ENCODE measurements at places on chromosomes 11 and 22. TPM values are rescaled to one million over a fixed set of nuclear protein-coding genes. Genes with fewer than 3 reads are reported as not detected.
A peak's percentile ranks its signal among the peaks of the same experiment; 100 is the strongest.

Gene PGR
- not detected for total RNA-seq

Gene CRYBB2
- total RNA-seq: not detected

Gene OR51E2
- total RNA-seq: not detected

DNA sequence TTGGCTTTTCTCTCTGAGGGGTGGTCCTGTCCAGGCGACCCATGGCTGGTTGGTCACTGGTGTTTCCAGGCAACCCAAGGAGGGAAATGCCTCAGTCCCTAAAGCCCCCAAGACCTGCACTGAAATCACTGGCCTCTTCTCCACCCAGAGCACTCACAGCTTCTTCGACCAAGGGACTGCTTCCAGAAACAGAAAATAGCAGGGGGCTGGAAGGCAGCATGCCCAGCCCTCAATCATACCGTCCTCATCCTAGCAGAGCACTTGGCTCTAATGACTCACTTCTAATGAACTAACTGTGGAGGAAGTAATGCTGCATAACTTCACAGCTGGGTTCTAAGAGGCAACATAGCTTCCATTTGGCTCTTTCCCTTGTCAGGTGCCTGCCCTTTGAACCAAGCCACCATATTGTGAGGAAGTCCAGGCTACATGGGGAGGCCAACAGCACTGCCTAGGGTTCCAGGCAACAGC lies 27.6 kb downstream of the DKK3 start:
- DNase-seq: no peak

DNA sequence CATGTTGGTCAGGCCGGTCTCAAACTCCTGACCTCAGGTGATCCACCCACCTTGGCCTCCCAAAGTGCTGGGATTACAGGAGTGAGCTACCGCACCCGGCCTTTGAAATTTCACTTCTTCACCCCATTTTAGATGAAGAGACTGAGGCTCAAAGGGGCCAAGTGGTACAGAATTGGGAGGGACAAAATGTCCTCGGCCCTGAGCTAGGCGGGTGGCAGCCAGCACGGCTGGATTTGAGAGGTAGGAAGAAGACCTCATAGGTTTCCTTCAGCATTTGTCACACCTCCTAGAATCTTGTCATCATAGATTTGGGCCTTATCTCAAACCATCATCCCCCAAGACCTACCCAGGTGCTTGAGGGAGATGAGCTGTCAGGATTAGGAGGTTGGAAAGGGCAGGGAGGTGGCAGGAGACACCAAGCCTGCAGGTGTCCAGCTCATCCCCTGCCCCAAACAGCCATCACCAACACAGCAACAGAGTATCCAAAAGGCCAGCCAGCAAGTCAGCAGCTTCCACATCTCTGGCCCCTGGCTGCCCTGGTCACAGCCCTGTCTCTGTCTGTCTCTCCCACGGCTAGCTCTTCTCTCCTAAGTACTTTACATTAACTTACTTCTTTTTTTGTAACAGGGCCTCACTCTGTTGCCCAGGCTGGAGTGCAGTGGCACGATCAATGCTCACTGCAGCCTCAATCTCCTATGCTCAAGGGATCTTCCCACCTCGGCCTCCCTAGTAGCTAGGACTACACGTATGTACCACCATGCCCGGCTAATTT lies 11.2 kb upstream of the TMPRSS6 start:
- no peak for DNase-seq

- DNase-seq: no peak
These were observed 1.2 kb downstream of the KMT2A start for GRCh38 chr11:118437208-118438125.

DNA sequence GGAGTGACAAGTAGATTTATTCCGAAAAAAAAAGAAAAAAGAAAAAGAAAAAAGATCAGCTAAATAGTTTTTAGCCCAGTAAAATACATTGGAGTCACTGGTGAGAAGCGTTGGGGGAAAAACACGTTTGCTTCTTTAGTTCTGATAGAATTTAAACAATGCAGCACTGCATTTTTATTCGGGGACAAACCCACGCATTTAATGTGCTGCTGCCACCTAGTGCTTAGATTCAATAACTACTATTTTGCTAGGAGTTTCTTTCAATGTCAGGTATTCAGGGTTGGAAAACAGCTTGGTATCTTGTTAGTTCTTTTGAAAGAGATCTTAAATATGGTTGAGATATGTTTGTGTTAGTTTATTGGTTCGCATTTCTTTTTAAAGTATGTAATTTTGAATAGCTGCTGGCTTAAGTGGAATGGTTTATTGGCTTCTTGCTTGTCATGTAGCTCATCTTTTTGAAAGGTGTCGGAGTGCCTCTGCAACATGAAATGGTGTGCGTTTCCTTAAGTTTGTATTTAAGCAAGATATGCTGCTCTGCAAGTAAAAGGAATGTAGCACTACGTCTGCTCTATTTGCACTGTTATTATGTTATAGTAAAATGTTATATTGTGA lies 41.9 kb downstream of the SVIP start:
- peak; percentile 22 for DNase-seq

DNA sequence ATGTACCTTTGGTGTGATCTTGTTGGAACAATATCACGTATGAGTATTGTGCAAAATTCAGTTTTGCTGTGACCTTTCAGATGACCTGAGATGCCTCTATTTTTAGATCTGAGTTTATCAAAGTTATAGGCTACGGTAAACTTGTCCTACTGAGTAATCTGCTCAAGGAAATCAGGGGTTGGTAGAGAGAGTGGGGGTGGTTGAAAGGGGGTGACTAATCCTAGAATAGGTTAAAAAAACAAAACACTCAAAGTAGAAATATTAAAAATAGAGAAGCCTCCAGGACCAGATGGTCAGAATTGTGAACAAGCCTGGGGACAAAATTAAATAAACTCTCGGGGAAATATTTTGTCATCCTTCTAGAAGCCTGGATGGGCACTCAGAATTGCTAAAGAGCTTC lies 59.9 kb upstream of the C11orf87 start:
- no peak for DNase-seq

DNA sequence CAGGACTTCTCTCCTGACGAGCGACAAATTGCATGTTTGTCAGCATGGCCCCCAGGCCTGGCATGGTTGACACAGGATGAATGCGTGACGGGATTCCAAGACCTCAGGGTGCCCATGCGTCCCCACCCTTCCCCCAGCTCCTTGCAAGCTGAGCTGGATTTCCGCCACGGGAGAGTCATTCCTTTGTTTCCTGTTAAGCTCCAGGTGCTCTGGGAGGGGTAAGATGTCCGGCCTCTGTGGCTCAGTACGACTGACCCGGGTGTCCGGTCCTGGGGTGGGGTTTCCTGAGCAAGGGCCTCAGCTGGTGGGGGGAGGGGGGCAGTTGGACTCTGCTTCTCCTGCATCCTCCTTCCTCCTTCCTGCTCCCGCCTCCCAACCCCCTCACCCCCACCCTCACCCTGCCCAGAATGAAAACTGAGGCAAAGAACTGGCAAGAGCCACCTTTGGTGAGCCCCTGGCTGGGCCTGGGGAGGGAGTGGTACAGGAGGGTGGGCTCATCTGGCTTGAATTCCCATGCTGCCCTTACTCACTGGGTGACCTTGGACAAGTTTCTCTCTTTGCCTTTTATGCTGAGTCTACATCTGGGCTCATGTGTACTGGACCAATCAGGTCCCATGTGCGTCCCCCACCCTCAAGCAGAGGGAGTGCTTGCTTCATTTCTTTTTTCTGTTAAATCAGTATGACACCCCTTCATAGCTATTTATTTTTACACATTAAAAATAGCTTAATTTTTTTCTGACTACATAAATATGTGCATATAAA lies 2.5 kb downstream of the CDC42EP2 start:
- peak; percentile 55 for DNase-seq

- DNase-seq: no peak
These were observed 35.6 kb upstream of the GALNT18 start for GRCh38 chr11:11657218-11657955.

DNA sequence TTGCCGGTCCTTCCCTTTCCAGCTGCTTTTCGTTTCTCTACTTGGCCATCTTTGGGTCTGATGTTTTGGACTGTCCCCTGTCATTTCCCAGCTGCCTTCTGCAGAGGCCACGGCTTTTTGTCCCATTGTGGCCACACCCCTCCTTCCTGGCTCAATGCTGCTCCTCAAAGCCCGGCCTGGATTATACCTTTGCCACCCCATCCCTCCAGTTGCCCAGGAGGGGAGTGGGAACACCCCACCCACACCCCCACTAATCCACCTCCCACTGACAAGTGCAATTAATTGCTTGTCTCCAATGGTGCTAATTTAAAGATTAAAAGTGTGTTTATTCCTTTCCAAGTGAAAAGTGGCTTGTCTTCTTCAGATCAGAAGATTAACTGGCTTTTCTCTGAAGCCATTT lies 34.2 kb upstream of the CSNK2A3 start:
- no peak for DNase-seq

GRCh38 chr11:70838198-70838597 lies 414.2 kb downstream of the SHANK2 start:
- no peak for DNase-seq

DNA sequence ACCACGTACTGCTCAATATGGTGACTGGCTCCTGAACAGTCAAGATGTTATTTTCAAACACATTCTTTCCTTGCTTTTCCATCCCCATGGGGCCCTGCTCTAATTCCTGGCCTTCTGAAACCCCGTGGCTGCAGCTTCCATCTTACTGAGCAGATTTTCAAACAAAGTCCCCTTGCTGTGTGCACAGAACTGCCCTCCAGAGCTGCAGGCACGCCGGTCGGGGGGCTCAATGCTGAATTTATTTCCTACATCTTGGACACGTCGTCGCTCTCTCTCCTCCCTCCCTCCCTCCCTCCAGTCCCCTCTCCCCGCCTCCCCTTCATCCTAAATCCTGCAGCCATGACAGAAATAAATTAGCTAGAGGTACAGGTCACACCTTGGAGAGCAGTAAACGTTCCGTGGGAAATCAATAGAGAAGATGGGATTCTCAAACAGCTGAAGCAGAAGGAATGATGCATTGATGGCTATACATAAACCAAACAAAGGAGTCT lies 243.1 kb upstream of the BLID start:
- no peak for DNase-seq

GRCh38 chr11:19134004-19134403 lies 17.0 kb downstream of the ZDHHC13 start:
- no peak for DNase-seq
